ENCODE measurements at places on chromosomes 11 and 22.

DNA sequence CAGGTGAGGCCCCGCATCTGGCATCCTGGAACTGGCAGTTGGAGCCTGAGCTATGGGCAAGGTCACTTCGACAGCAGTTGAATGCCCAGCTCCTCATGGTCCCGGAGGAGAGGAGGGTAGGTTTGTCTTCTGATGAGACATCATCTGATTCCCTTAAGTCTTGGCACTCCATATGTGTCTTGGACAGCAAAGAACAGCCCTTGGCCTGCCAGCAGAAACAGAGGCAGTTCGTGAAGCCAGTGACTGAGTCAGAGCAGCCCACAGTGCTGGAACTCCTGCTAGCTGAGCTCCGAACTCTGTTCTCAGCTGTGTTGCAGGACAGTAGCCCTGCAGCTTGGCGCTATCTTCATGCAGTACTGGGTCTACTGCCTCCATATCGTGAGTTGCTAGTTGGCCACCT is 1.0 kb downstream of the DNHD1 start:
- DNase-seq = peak; percentile 41

DNA sequence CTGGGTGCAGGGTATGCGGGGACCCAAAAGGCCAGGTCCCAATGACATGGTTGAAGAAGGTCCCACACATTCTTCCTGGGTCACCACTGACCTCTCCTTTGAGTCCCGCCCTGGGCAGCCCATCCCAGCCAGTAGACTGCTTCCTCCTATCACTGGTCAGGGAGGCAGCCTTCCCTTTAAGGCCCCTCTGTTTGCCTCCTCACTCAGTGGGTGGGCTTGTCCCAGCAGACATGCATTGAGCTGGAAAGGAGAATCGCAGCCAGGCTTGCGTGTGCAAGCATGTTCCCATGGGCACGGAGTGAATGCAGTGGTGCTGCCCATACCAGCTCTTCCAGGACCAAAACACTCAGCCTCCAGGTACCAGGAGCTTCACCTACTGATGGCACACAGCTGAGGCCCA is 162.4 kb upstream of the SYT13 start:
- DNase-seq = no peak

DNA sequence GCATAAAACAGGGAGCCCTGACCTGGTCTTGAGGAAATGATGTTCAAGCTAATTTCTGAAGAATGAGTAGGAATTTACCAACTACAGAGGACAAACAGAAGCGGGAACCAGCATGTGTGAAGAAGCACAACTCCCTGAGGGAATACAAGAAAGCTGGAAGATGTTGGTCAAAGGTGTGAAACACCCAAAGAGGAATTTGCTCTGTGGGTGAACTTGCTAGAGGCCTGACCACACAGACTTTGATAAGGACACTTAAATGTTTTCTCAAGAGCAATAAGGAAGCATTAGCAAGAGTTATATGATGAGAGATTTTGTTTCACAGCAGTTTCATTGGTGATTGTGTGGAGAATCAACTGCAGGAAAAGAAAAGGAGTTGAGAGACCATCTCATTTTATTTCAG is 17.6 kb downstream of the SLC5A12 start:
- no peak for DNase-seq

- DNase-seq = no peak
Observed at GRCh38 chr11:19962801-19963175, 197.5 kb downstream of the DBX1 start.

- DNase-seq = no peak
Observed at GRCh38 chr11:88604260-88604659, 266.7 kb upstream of the CTSC start.

GRCh38 chr11:91947215-91947820 is 277.3 kb upstream of the FAT3 start:
- no peak for DNase-seq

GRCh38 chr11:64656862-64657261 is 65.8 kb downstream of the SLC22A12 start:
- DNase-seq = no peak

- DNase-seq = no peak
Observed at GRCh38 chr11:78336877-78337553, 80.6 kb downstream of the GAB2 start.

GRCh38 chr11:89175796-89176195 is 1.9 kb upstream of the TYR start:
- DNase-seq = no peak

DNA sequence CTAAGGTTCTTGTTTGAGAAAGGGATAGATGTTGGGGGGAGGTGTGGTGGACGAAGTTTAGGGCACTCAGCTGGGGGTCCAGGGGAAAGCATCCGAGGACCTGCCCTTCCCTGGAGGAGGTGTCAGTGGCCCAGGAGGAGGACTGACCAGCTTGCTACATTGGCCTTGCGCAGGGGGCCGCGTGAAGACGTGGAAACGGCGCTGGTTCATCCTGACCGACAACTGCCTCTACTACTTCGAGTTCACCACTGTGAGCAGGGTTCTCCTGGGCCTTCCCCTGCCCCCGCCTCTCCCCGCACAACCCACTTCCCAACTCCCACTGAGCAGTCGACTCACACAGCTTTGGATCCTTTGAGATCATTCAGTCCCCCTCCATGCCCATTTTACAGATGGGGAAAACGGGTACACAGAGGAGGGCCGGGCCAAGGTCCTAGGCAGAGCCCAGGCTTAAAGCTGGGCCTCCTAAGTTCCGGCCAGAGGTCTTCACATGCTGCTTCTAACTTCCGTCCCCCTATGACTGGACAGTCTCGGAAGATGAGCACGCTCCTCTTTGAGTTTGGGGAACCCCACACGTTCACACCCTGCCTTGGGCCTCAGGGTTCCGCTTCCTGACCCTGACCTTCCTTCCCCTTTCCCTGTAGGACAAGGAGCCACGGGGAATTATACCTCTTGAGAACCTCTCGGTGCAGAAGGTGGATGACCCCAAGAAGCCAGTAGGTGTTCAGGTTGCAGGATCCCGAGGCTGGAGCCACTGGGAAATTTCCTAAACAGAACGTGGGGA is 28.7 kb downstream of the CYTH4 start:
- DNase-seq = no peak

DNA sequence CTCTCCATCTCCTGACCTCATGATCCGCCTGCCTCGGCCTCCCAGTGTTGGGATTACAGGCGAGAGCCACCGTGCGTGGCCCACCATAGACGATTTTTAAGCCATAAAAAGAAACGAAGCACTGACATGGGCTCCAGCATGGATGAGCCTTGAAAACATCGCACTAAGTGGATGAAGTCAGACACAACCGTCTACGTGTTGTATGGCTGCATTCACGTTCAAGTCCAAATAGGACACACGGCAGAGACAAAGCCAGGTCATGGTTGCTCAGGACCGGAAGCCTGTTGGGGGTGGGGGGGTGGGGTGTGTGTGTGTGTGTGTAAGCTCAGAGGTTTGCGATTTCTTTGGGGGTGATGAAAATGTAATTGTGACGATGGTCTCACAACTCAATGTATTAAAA is 10.0 kb downstream of the RRP7A start:
- no peak for DNase-seq

GRCh38 chr11:102476069-102476468 is 23.5 kb upstream of the TMEM123 start:
- DNase-seq = no peak

DNA sequence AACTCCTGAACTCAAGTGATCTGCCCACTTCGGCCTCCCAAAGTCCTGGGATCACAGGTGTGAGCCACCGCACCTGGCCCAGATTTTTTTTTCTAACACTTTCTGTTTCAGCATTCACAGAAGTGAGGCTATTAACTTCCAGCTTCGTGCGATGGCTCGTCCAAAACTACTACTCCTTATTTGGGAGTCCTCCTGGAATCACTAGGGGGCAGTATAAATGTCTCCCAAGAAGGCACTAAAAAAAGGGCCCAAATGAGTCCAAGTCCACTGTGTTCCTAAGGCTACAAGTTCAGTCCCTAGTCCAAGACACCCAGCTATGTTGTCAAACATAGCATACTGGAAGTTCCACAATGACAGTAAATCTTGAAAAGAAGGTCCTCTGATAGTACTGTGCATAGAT is 63.2 kb upstream of the BIRC3 start:
- no peak for DNase-seq

DNA sequence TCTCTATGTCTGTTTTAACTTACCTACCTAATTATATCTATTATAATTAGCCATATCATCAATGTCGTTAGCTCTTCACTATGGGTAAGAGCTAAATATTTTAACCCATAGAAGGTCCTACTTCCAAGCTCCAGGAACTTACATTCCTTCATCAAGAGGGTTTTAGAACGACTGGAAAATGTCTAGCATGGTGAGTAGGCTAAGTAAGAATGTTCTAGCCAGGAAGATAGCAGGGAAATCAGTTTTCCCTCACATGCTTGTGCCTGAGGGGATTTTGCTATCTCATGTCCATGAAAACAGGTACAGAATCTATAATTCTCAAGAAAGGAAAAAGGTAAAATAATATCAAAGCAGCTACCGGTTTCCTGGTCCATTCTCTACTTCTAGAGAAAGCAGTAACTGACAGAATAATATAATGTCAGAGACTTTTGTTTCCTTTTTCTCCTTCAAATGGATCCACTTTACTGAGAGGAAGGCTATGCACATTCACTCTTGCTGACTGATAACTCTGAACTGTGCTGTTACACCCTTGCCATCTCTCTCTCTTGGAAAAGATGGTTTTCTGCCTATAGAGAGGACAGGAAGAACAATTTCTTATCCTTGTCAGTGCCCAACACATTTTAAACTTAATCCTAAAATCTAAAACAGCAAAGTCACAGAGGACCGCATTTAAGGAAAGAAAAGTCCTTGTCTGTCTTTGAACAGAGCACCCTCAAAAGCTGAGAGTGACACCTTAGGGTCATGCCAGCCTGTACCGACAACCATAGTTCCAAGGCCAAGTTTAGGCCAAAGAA is 67.0 kb downstream of the MAML2 start:
- no peak for DNase-seq

DNA sequence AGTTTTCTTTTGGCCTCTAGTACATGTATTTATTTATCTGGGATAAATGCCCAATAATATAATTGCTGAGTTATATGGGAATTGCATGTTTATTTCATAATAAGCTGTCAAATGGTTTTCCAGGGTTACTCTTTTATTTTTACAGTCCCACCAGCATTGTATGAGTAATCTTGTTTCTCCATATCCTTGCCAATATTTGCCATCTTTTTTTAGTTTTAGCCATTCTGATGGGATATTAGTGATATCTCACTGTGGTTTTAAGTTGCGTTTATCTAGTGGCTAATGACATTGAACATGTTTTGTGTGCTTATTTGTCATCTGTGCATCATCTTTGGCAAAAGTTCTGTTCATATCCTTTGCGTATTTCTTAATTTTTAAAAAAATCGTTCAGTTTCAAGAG is 372.8 kb upstream of the CCDC179 start:
- DNase-seq = peak; percentile 53

GRCh38 chr11:127037001-127037400 is 36.4 kb upstream of the KIRREL3 start:
- DNase-seq = no peak

DNA sequence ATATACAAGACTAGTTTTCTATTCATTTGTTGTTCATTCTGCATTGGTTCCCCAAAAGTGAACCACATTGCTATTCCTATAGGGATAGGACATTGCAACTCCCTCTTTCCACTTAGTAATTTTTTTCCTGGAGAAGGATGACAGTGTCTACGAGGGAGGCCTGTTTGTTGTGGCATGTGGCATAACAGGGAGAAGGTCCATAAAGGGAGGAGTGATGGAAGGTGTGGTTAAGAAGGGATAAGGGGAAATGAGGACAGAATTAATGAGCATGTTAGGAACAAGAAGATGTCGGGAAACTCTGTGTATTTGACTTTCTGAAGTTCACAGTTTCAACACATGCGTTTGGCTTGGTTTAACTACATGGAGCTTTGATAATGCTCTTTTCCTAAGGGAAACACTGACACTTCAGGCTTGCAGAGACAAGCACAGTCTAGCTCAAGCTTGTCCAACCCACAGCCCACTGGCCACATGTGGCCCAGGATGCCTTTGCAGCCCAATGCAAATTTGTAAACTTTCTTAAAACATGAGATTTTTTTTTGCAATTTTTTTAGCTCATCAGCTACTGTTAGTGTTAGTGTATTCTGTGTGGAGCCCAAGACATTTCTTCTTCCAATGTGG is 149.7 kb downstream of the TRPC6 start:
- DNase-seq = no peak

DNA sequence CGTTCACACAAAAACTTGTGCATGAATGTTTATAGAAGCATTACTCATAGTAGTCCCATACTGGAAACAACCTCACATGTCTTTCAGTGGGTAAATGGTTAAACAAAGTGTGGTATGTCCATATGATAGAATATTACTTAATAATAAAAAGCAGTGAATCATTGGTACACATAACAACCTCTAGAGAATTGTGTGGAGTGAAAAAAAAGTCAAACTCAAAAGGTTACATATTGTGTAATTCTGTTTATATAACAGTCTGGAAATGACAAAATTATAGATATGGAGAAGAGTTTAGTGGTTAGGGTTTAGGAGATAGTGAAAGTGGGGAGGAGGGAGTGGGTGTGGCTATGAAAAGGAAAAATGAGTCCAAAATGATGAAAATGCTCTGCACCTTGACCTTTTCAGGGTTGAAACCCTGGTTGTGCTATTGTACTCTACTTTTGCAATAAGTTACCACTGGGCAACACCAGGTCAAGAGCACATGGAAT is 243.4 kb upstream of the DDI1 start:
- DNase-seq = no peak

DNA sequence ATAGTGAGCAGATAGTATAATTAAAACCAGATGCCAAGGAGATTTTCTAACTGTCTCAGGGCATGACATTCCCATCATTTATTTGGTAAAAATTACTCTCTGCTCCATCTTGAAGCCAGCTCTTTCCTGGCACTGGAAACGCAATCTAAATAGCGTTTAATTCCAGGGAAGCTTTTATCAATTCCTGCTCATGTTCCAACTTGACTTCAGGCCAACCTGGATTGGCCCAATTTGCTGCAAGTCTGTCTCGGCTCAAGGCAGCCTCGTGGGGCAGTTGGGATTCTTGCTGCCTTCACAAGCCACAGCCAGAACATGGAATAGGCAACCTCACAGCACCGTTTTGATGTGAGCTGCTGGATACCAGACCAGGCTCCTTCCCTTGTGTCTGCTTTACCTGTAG is 1255.9 kb downstream of the TBC1D22A start:
- no peak for DNase-seq

DNA sequence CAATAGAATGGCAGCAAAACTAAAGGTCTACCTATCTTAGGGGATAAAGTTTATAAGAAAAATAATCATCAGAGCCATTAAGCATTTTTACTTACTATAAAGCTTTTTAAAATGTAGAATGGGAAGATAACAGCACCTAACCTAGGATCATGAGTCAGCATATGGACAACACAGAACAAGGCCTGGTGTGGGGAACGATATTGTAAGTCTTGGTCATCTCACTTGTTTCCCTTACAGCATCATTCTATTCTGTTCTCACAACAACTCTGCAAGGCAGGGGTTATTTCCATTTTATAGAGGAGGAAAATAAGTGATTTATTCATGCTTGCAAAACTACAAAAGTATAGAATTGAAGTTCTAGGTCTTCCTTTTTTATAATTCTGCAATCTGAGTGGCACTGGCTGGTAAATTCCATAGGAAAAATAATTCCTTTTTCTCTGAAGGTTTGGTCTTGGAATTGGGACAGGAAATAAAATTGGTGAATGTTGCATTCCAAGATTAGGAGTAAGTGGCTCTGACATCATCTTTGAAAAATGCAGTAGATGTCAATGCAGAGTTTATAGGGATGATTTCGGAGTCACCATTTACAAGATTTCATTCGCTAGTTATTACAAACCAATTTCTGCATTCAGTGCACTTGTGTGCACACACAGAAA is 423.0 kb downstream of the DYNC2H1 start:
- no peak for DNase-seq

- DNase-seq = no peak
Observed at GRCh38 chr11:111879637-111879960, 258 bp downstream of the CFAP68 start.

All from fibroblast of the conjunctiva (primary cell).